Left renal pelvis (tissue), 4 donors: ENCODE measurements at places on chromosomes 13 and 19. TPM values are rescaled to one million over a fixed set of nuclear protein-coding genes. Genes with fewer than 3 reads are reported as not detected.

- no peak for DNase-seq
These were observed 172.3 kb upstream of the TSC22D1 start for GRCh38 chr13:44748439-44748838.

DNA sequence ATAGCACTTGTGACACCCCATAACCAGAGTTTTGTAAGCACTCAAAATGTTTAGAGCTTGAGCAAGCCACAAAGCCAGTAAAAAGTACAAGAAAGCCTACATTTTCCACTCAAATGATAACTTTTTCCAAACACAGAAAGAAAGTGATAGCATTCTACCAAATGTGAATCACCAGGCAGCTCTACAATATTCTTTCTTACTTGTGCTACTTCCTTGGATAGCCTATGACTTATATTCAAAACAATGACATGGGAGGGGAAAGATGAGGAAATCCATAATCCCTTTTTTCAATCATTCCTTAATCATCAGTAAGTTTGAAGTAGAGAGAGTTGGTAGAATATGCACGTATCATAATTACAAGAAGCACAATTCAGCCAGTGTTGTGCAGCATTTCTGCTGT, 650.8 kb upstream of the PCDH9 start:
- DNase-seq, result no peak

- no peak for DNase-seq
These were observed 60.1 kb downstream of the KL start for GRCh38 chr13:33076001-33076992.

DNA sequence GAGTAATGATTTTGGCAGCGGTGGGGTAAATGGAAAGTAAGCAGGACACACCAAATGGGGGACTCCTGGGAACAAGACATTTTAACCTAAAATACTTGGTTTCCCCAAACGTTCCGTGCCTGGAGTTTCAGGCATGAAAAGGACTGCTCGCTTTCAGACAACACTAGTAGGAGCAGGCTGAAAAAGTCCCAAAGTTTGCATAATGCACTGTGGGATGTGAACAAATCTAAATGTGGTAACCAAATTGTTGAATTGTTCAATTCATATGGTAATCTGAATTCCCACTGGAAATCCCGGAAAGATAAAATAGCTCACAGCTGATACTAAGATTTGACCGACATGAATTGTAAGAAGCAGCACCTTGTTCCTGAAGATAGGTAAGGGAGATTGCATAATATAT, 467.2 kb upstream of the ARGLU1 start:
- DNase-seq, result no peak

- no peak for DNase-seq
These were observed 47.2 kb downstream of the MYH14 start for GRCh38 chr19:50250450-50251136.

GRCh38 chr13:101453784-101454201, 1.3 kb downstream of the ITGBL1 start:
- DNase-seq, result no peak

GRCh38 chr19:1847684-1848398, 442 bp downstream of the REXO1 start:
- DNase-seq, result no peak

DNA sequence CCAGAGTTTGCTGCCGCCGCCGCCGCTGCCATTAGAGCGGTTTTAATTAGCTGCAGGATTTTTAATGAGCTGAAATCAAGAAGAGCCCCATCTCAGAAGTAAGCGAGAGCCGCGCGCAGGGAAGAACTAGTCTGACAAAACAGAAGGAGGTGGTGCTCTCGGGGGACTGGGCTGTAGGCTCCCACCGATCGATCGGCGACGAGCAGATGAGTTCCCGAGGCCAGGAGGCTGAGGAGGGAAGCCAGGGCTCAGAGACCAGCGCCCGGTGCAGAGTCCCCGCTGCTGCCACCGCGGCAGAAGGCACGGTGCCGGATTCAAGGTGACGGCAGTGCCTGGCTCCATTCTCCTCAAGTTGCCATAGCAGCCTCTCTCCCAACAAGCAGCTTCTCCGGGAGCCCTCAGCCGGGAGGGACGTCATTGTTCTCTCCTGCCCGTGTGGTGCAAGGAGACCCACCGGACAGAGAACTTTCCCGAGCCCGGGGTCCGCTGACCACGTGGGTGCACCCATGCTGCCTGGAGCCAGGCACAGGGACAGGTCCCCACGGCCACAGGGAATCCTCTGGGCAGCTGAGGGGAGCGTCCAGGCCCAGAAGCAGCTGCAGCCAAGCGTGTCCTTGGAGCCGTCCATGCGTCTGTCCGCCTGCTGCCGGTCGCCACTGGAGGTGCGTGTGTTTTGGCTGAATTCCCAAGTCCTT, 62.9 kb downstream of the CHST8 start:
- DNase-seq, result no peak

DNA sequence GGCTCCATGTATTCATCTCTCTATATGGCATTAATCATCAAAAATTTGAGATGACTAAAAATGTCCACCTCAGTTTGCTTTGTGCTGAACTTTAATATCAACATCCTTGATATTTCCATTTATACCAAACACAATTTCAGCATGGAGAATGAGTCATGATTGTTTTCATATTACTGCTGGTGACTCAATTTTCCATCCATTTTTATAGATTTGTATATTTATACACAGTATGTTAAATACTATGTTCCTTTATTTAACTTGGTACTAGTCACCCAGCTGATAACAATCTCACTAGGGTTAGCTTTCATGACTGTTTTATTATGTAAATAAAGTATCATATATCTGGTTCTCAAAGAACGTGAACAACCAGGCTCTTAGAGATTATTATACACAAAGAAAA, 1255.1 kb downstream of the SLITRK1 start:
- no peak for DNase-seq

GRCh38 chr13:93001866-93002461, 224.6 kb upstream of the GPC6 start:
- DNase-seq, result no peak

GRCh38 chr13:102039264-102039663, 362.6 kb downstream of the FGF14 start:
- no peak for DNase-seq

DNA sequence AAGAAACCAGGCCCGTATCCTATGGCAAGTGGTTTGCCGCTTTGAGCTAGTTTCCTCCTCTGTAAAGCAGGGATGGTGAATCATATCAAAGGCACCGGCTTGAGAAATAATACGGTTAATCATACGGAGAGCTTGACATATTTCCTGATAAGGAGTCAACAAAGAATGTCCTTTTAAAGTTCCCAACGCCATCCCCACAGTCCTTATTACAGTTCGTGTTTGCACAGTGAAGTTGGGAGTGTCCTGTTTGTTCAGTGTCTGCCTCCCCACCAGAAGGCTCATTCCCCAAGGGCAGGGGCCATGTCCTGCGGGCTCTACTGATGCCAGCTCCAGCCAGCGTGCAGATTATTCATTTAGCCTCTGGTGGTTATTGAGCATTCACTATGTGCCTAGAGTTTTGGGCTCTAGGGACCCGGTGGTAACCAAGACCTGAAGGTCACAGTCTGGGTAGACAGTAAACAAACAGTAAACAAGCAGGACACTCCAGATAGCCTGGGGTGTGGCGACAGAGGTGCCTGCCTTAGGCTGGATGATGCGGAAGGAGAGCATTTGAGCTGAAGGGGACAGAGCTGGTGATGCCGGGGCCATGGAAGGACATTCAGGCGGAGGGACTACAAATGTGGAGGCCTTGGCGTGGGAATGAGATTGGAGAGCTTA, 6.3 kb downstream of the GRAMD1A start:
- no peak for DNase-seq

DNA sequence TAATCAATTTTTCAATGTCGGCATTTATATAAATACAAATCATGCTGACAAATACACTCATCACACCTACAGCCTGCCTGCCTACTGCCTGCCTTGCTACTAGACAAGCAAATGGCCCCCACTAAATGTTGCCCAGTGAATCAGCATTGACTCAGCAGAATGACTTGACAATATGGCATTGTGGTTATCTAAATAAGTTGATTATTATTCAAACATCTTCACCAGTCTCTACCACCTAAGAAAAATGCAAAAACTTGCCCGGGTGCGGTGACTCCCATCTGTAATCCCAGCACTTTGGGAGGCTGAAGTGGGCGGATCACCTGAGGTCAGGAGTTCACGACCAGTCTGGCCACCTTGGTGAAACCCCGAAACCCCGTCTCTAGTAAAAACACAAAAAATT, 296.1 kb downstream of the PCDH9 start:
- DNase-seq, result no peak

DNA sequence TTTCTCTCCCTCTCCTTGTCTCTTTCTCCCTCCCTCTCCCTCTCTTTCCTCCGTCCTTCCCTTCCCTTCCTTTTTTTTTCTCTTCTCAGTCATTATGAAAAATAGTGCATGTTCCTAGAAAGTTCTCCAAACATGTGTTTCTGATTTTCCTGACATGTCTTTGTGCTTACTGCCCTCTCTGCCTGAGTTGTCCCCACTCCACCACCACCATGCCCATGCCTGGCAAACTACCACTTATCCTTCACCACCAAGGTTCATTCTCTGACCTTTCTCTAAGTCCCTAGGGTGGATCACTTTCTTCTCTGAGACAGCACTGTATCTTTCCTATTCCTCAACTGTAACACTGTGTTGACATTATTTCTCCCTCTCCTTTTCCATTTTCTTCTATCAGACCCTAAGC, 98.2 kb downstream of the LACC1 start:
- DNase-seq, result no peak

DNA sequence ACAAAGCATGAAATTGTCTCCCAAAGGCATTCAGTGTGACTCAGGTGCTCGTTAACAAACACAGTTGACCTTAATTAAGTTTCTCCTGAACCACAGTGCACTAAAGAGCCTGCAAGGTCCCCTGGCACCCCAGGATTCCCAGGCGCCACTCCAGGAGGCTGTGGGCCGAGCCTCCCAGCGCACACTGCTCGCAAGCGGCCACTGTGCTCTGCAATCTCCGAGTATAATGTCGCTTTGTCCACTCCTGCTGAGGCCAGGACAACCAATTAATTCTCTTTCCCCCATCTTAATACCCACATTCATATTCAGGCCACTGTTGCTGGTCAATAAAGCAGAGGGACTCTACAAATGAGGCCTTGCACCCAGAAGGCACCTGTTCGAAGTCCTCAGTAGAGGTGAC, 8.8 kb downstream of the RAB20 start:
- DNase-seq, result no peak

- DNase-seq, result no peak
These were observed 7.7 kb upstream of the TBC1D4 start for GRCh38 chr13:75489502-75490263.

GRCh38 chr19:28549680-28550277, 663.2 kb downstream of the UQCRFS1 start:
- DNase-seq, result no peak

- DNase-seq, result no peak
These were observed 17.9 kb downstream of the GPR183 start for GRCh38 chr13:99289271-99289670.

GRCh38 chr13:71772361-71772760, 94.6 kb downstream of the DACH1 start:
- DNase-seq, result no peak

DNA sequence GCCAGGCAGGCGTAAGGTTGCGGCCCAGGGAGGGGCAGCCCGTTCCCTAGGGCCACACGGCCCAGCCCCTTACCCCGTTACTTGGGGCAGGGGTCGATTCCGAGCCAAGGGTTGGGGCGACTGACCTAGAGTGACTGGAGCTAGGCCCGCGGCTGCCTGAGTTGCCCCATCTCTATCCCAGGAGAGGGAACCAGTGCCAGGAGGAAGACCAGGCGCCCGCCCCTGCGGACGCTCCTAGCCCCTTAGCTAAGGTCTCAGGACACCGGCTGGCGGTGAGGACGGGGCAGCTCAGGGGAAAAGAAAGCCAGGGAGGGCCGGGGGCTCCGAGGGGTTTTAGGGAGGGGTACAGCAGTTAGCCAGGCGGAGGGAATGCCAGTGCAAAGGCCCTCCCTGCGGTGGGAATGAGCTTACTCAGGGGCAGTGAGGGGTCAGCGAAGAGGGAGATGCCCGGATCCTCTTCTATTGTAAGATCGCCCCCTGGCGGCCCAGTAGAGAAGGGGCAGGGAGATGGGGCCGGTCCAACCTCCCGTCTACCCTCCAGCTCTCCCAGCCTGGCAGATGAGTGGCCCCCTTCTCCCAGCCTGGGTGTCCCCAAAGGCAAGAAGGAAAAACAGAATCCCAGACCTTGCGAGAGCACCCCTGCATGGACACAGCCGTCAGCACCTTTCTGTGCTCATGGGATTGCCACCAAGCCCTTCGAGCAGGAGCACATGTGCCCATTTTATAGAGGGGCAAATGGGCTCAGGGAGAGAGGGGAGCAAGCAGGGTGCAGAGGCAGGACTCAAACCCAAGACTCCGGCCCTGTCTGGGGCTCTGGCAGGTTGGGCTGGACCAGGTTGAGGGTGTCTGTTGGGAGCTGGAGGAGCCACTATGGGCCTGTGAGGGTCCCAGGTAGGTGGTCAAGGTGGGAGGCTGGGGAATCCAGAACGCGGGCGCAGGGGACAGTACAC, 16.3 kb downstream of the CILP2 start:
- DNase-seq, result no peak

GRCh38 chr19:33297401-33298145, 4.8 kb downstream of the CEBPA start:
- no peak for DNase-seq

DNA sequence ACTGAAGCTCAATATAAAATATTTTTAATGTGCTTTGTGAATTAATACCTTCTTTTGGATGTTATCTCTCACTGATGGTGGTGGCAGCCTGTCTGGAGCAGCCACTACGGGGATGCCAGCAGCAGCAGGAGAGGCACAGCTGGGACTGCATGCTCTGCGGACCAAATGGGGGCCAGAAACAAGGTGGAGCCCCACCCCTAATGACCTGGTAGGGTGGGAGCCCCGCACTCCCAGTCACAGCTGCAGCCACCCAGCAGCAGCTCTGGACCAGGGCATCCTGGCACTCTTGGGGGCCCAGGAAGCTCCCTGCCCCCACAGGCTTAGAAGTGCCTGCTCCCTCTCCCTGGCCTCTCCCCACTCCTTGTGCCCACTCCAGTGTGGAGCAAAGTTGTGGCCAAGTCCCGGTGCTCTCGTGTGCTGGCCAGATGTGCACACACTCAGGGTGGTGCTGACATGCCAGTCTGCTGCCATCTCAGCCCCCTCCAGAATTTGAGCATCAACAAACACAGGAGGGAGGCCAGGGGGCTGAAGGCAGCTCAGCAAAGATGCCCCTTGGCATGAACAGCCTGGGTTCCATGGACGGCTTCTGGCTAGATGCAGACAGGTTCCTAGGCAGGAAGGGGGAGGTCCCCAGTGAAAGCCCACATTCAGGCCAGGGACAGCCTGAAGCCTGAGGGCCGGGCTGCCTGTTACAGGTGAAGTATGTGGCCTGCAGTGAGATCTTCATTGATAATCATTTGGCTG, 696.7 kb upstream of the SLITRK5 start:
- DNase-seq, result no peak

Gene FLT3LG
- 2.8 TPM for polyA plus RNA-seq

Gene DENND1C
- polyA plus RNA-seq, result 1.5 TPM

Gene SIAH3
- polyA plus RNA-seq, result 2.8 TPM

Gene RCBTB1
- polyA plus RNA-seq, result 41.7 TPM

Gene ZNF586
- polyA plus RNA-seq, result 25.0 TPM

Gene CTXN1
- polyA plus RNA-seq, result 34.1 TPM

Gene CASP14
- not detected for polyA plus RNA-seq

Gene LAIR1
- polyA plus RNA-seq, result 5.7 TPM
